ENCODE measurements at places on chromosomes 4 and X.
A peak's percentile ranks its signal among the peaks of the same experiment; 100 is the strongest.

DNA sequence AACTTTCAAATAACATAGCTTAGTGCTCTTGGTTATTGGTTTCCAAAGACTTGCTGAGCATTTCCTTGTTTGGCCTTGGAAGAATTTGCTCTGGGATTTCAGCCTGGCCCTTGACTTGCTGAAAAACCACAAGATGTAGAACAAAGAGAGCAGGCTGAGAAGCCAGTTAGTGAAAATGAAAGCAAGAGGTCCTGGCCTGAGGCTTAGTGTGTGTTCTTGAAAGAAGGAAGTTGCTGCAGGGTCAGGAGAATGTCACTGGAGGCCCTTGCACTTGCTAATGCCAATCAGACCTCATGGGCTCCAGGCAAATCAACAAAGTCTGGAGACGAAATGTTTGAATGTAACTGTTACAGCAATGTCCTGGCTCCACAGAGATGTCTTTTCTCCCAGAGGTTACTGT is 79.4 kb downstream of the SYNPO2 start:
- no peak for DNase-seq

DNA sequence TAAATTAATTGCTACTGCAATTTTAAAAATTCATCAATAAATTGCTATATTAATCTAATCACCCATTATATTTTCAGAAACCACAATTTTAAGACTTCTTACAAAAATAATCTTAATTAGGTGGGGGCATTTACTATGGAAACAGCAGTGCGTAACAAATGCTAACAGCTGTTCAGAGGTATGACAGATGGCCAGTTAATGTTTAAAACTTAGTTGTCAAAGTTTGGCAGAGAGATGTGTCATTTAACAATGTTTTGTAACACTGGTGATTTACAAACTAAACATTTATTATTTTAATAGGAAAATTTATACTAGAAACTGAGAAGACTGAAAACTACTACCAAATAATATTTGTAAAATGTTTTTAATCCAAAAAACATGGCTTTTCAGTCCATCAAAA is 85.2 kb upstream of the GPR34 start:
- DNase-seq = no peak

- DNase-seq = no peak
Measured at GRCh38 chrX:101368800-101369199, 17.2 kb downstream of the BTK start.

DNA sequence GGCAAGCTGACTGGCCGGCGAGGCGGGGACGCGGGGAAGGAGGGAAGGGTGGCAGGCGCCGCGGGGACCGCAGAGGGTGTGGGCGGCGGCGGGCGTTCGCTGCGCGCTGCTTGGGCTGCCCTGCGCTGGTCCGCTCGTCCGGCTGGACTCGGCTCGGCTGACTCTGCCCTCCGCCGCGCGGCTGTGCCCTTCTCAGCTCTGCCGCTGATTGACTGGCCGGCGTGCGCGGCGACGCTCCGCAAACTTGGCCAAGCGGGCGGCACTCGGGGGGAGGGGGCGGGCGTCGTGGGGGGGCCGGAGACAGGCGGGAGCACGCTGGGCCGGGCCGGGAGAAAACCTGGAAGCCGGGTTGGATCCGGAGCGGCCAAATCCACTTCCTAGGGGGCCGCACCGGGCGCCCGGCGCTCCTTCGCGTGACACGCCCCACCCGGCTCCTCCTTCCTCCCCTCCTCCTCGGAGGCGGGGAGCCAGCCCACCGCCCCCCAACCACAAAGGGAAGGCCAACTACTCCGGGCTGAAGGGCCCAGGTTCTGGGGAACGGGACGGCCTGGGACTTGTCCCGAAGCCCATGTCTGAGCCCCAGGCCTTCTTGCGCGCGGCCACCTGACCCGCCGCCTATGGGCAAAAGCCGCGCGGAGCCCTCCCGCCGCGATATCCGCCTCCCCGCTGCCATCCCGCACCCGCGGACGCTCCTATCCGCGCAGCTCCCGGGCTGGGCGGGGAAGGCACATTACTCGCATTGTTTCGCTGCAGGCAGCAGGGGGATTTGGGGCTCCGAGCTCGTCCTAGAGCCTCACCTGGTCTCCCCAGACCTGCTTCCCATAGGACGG is at the start of gene GPC4:
Gene GPC4, minus strand, starts transcription at position 214 of the 830 bp plus-strand sequence. CDS start 524 bp downstream, outside the sequence.
- DNase-seq = no peak

DNA sequence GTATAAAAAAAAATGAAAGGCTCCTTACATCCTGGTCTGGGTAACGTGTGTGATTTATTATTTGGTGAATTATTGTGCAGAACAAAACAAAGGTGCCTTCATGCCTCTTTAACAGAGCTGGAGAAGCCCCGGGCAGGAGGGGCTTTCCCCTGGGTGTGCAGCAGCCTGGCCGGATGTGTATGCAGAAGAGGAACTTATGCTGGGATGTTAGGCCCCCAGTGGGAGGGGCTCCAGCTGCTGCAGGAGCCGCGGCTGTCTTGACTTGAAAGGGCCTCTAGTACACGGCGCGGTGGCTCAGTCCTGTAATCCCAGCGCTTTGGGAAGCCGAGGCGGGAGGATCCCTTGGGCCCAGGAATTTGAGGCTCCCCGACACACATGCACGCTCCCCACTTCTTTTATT is 16.0 kb downstream of the CCNQ start:
- DNase-seq = peak; percentile 49

DNA sequence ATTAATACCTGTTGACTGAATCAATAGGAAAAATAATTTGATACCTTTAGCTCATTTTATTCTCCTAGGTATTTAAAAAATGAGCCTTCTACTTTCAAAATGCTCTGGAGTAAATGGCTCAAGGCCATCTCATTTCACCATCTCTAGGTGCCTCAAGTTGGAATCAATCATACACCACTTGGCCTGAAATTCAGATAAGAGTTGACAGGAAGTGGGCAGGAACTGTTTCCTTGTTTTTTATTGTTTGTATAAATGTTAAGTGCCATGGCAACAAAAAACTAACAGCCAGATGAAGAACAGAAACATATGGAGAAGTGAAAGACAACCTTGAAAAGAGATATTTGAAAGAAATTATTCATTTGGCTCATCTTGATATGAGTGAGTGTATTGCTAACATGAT is 12.4 kb downstream of the LIMCH1 start:
- DNase-seq = no peak

- no peak for DNase-seq
Measured at GRCh38 chrX:45758738-45759397, 558.2 kb upstream of the DIPK2B start.

GRCh38 chr4:23312686-23313085 is 577.2 kb downstream of the PPARGC1A start:
- DNase-seq = no peak

- no peak for DNase-seq
Measured at GRCh38 chr4:90816754-90817153, 689.6 kb downstream of the CCSER1 start.

DNA sequence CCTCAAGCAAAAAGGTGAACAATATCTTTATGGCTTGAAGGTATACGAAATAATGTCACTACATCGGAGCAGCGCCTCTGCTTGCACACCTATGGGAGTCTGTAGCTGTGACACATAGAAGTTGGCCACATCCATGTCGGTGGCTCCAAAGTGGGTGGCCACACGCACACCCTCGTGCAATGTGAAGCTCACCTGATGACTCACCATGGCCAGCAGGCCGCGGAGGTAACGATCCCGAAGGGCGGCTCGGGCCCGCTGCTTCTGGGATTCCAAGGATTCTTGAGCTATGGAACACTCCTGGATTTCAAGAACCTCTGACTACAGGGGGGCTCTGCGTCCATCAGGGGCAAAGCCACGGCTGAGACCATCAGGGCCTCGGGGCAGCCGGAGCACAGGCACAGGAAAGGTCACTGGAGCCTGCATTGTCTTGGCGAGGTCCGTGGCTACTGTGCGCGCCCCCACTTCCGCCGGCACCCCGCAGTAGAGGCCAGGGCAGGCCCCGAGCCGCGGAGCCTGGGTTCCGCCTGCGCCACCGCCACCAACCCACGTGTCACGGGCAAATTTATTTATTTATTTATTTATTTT is 25.2 kb downstream of the NYX start:
- DNase-seq = no peak

DNA sequence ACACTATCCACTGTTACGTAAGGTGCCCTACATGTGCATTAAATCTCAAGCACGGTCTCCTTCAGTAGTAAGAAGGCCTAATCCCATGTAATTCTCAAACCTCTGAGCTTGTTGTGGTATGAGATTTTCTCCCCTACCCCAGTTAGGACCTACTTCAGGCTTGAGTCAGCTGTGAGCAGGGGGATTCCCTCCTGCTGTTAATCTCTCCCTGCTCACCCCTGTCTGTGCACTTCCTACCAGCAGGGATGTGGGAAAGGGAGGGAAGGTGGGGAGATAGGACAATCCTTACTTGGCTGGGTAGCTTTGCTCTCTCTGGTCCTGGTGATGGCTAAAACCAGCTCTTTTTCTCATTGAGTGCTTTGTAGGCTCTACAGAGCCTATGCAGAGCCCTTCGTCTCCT is 60.8 kb downstream of the PALLD start:
- no peak for DNase-seq

GRCh38 chrX:56498756-56499155 is 64.7 kb upstream of the UBQLN2 start:
- no peak for DNase-seq

- DNase-seq = no peak
Measured at GRCh38 chr4:57640391-57641100, 530.4 kb upstream of the IGFBP7 start.

DNA sequence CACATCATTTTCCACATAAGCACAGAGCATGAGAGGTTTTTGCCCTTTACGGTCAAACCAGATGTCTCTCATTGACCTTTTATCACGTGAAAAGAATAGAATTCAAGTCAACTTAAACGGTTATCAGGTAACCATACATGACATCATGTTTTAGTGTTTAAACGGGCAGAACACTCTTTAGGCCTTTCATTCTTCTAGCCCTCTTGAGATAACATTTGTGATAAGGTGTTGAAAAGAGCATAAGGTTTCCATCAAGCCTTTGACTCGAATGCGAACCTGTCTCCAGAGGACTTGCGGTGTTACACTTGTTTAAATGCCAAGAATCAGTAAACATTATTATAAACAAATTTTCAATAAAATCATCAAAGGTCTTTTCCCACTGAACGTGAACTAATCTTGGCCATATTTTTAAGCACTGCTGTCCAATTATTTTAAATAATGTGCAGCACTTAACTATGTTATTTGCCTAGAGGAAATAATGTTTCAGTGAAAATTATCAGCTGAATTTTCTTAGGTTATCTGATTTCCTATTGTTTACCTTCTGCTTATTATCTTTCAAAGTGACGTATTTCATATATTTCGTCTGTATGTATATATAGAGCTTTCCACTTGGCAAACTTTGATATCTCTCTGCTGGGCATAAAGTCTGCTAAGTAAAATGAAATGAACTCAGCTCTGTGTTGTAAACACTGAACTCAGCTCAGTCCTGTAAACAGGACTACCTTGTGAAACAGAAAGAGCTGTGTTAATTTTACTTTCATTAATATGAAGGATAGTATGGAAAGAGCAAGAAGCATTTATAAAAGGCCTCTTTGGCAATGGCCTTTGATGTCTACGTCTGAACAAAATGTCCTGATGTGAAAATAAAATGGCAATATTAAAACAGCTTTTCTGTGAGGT is 33.3 kb downstream of the TENM3 start:
- no peak for DNase-seq

GRCh38 chrX:140502491-140503237 is 2.2 kb downstream of the SOX3 start:
- no peak for DNase-seq

DNA sequence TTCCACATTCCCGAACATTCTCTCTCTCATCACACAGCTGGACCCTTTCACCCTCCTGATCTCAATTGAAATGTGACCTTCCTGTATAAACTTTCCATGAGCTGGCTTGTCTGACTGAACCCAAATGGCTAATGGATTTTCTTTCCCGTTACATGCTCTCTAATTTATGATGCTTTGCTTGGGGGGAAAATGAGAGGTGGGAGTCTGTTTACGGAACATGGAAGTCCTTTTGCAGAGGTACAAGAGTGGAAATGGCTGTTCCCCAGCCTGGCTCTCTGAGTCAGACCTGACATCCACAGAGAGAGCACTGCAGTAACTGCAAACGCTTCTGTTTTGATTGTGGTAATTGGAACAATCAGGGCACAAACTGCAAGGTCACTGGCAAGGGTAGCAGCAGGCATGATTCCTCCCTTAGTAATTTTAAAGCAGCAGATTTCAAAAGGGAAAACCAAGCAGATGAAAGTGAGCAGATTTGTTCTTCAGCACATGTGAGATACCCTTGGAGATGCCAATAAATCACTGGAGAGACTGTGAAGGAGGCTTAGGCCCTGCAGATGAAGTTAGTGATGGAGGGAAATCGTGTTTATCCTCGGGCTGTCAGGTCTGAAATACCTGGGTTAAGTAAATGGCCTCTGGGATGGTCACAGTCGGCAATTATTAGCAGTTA is 83.9 kb downstream of the SNCA start:
- no peak for DNase-seq

- DNase-seq = peak; percentile 34
Measured at GRCh38 chr4:56979421-56980072, 851 bp downstream of the POLR2B start.

GRCh38 chr4:123244137-123244536 is 152.5 kb upstream of the SPRY1 start:
- DNase-seq = no peak

DNA sequence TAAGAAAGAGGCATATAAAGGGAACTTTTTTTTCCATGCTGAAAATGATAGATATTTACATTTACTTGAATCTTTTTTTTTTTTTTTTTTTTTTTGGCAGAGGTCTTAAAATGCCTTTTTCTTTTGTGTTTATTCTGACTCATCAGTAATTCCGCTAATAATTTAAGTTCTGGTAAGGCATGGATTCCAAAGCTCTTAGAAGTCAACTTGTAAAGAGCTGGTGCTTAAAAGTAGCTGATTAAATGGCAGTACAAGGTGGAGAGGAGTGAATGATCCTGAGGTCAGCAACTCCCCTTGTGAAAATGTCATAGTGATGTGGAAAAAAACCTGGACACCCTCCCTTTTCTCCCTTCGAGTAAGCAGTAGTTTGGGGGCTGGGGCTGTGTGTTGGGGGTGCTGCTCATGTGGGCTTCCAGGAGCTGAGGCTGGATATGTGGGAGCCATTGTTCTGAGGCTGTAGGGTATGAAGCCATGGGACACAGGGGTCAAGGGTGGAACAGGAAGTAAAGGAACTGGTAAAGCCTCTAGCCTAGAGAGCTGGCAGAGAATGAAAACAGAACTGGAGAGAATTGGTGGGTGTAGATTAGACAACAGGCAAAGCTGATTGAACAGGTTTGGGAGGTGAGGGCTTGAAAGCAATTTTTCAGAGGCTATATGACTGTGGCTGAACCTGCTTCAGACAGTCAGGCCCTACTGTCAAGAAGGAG is 41.0 kb upstream of the PITX2 start:
- DNase-seq = no peak

DNA sequence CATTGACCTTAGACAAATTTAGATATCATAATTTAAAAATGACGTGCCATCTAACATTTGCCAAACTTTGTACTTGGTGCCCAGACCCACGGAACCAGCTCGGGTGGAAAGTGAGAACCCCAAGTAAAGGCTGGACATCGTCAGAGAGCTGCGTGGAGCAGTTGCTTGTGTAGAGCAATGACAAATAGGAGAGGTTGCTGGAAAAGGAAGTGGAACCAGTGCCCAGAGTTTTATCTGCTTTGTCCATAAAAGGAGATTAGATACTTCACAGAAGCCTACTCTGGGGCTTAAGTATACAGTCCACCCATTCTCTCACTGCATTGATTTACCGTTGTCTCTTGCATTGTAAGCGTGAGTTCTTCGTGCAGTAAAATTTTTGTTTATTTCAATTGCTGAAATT is 5.4 kb upstream of the TBC1D1 start:
- no peak for DNase-seq

GRCh38 chrX:9532349-9532748 is 67.5 kb downstream of the TBL1X start:
- no peak for DNase-seq

All from activated gamma-delta T cell treated with Interleukin-2 at 50 U/mL for 16 hours (primary cell).